ENCODE measurements at places on chromosomes 16 and 17.

- peak; percentile 7 for DNase-seq
Measured at GRCh38 chr17:43871946-43872690, 25.1 kb downstream of the CD300LG start.

GRCh38 chr16:72270531-72270930 lies 98.6 kb upstream of the PMFBP1 start:
- DNase-seq: peak; percentile 46

DNA sequence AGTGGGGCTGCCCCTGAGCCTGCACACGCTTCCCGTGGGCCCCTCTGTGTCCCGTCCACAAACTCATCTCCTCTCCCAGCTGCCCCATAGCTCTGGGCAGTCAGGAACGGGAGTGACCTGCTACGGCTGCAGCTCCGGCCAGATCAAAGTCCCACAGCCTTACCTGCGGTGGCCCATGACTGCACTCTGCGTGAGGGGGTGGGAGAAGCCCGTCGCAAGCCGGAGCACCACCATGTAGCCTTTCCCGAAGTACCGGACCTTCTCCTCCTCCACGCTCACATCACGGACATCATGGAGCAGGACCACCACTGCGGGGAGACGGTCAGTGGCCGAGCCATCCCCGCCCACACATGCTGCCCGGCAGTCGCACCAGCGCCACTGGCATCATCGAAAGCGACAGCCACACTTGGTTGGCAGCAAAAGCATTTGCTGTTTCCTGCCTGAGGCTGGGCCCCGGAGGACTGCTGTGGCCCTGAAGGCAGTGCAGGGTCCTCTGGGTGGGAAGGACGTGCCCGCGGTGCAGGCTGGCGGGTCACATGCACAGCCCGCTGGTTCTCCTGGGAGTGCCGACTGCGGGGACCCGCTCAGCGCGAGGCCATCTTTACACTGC lies 6.2 kb downstream of the CYBC1 start:
- no peak for DNase-seq

DNA sequence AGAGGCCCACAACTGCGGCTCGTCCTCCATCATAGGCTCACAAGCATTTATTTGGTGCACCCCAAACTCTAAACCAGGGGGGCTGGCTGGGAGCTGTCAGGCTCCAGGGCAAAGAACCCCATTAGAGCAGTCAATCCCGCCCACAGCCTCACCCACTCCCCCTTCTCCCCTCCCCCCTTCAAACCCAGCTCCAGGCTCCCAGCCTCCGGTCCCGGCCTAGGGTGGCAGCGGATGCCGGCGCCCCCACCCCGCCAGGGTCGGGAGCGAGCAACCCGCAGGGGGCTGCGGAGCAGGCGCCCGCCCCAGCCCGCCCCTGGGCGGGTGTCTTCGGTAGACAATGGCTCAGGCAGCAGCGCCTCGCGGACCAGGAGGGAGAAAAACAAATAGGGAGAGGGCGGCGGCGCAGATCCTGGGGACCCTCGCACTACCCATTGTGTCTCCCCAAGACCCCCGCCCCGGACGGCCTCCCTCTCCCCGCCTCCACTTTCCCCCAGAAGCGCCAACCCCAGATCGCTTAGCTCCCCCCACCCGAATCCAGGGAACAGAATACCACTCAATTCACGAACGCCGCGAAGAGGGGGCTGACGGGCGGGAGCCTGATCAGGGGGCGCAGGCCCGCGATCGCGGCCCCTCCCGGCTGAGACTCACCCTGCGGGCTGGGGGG lies 572 bp downstream of the FAM171A2 start:
- no peak for DNase-seq

DNA sequence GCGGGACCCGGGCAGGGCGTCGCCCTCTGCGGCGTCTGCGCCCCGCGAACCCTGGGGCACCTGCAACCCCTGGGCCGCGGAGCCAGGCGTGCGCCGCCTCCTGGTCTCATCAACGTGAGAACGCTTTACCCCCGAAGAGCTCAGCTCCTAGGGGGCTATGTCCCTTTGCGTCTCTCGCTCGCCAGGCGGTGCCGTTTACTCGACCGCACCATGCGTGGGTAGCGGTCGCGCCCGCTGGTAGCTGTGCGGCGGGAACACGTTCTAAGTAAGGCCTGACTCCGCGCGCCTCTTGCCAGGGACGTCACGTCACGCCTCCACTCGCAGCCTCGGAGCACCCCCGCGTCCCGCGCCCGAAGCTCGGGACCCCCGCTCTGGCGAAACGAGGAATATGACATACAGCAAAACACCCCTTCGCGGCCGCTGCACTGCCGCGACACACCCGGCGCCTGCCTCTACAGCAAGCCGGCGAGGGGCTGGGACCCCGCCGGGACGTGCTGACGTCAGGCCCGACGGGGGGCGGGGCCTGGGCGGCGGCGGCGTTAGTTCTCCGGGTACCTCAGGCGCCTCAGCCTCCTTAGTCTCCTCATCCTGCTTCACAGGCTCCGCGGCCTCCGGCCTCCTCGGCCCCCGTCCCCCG lies at the start of gene RAB11FIP3:
TSS of gene RAB11FIP3 (plus strand) at position 568 of the 637 bp plus-strand sequence. CDS start 358 bp downstream, outside the sequence.
- peak; percentile 82 for DNase-seq

GRCh38 chr17:21061971-21062526 lies 19.2 kb upstream of the USP22 start:
- DNase-seq: no peak

DNA sequence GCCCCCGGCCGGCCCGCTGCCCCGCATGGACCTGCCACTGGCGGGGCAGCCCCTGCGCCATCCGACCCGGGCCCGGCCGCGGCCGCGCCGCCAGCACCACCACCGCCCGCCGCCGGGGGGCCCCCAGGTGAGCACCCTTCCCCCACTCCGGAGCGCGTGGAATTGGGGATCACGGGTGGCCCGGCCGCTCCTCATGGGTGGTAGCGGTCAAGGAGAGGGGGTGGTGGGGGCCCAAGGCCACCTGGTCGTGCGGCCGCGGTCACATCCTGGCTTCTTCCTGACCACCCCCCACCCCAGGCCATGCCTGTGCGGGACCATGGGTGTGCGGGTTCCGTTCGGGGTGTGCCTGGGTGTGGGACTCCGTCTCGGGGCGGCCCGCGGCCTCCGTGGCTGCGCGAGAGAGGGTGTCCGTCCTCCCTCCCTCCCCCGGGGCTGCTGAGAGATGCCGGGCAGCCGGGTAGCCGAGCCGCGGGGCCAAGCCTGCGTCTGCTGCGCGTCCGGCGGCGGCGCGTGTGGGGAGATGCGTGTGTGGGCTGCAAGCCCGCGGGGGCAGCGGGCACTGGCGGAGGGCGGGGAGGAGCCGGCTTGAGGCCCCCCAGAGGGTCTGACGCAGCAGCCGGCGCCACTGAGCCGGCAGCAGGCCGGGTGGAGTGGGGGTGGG lies 6.8 kb downstream of the ACD start:
- DNase-seq: peak; percentile 39

DNA sequence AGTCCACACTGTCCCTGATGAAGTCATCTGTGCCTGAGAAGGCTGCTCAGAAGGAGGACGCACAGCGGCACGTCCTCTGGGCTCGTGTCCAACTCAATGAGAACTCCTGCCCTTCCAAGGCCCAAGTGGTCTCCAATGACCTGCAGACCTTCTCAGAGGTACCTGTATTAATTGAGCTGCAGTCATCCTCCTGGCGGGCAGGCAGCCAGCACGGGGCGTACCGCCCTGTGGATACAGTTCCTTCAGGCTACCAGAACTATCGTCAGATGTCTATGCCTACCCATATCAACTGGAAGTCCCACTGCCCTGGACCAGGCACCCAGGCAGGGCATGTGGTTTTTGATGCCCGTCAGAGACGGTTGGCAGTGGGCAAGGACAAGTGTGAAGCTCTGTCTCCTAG lies 2.9 kb upstream of the TMEM102 start:
- no peak for DNase-seq

DNA sequence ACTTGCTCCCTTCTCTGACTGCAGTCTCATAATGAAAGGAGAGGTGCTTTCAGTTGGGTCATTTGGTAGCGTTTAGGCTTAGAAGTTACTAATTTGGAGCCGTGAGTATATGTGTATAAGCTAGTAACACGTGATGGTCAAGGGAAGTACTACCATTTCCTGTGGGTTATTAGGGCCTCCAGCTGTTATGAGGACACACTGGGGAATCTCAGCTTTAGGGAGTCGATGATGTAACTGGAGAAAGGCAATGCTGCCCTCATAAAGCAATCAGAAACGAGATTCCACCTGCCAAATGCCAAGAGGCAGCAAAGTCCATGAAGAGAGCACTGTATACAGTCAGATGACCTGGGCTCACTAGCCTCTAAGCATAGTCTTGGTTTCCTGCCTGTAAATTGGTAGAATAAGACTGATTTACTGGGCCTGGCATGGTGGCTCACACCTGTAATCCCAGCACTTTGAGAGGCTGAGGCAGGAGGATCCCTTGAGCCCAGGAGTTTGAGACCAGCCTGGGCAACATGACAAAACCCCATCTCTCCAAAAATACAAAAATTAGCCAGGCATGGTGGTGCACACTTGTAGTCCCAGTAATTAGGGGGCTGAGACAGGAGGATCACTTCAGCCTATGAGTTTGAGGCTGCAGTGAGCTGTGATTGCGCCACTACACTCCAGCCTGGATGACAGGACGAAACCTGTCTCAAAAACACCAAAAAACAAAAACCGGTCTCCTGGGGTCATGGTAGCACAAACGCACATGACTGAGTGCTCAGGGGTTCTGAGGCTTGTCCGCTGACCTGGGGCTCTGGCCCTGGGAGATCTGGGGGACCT lies 53.0 kb downstream of the SF3B3 start:
- DNase-seq: peak; percentile 93

GRCh38 chr17:55341432-55341831 lies 76.7 kb downstream of the HLF start:
- no peak for DNase-seq

GRCh38 chr17:76992891-76993290 lies 124.7 kb downstream of the MGAT5B start:
- DNase-seq: no peak

DNA sequence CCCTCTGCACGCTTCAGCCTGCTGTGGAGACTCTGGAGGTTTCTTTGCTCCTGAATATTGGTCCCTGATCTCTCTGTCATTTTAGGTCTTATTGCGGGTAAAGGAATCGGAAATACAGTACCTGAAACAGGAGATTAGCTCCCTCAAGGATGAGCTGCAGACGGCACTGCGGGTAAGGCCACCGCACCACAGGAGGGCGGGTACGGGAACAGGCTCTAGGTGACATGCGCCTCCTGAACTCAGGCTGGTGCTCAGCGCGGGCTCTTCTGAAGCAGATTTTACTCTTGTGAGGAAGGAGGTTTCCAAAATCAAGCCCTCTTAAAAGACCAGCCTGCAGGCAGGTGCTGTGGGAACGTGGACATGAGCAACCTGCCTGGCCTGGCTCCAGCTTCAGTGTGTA lies 29.8 kb downstream of the PLD6 start:
- no peak for DNase-seq

- DNase-seq: no peak
Measured at GRCh38 chr16:887846-888245, 82.9 kb downstream of the LMF1 start.

- DNase-seq: no peak
Measured at GRCh38 chr16:86022381-86022960, 123.5 kb downstream of the IRF8 start.

GRCh38 chr17:35666967-35667532 lies 64.4 kb upstream of the RASL10B start:
- peak; percentile 9 for DNase-seq

DNA sequence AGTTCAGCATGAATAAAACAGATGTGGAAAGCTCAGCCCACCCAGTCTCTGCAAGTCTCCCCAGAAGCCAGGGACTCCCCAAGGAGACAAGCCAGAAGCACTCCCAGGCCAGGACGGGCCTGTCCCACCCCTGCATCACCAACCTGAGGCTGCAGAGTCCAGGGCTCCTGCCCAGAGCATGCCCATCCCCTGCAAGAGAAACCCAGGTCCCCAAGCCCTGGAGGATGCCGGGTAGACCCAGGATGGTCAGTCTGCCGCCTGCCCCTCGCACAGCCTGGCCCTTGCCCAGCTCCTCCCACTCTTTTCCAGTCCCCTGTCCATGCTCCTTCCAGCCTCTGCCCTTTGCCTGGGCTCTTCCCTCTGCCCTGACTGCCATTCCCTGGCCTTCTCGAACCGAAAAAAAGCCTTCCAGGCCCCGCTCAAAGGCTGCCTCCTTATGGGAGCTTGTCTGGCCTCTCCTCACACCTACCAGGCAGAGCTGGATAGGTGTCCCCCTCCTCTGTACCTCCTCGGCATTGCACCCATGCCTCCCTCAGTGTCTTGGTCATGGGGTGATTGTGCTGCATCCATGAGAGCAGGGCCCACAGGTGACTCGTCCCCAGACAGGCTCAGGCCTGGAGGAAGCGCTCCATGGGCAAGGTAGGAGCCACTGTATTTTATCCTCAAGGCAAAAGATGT lies 44.8 kb downstream of the BEAN1 start:
- no peak for DNase-seq

DNA sequence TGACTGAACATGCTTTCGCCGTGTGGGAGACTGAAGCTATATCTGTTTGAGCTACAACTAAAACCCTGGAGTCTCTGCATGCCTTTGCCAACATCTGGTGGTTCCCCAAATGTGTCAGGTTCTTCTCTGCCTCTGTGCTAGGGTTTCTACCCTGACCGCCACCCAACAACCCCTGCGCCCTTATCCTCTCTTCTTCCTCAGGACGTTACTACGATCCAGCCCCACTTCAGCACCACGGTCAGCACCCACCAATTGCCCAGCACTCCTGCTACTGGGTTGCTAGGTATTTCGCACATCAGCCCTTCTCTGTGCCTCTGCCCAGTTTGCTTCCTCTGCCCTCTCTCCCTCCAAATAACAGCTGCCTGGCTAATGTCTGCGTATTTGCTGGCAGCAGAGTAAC lies 106.3 kb upstream of the HSBP1 start:
- DNase-seq: peak; percentile 70

- no peak for DNase-seq
Measured at GRCh38 chr16:54070789-54071343, 215.7 kb downstream of the IRX3 start.

GRCh38 chr16:3198334-3199072 lies 10.5 kb downstream of the OR1F1 start:
- DNase-seq: no peak

DNA sequence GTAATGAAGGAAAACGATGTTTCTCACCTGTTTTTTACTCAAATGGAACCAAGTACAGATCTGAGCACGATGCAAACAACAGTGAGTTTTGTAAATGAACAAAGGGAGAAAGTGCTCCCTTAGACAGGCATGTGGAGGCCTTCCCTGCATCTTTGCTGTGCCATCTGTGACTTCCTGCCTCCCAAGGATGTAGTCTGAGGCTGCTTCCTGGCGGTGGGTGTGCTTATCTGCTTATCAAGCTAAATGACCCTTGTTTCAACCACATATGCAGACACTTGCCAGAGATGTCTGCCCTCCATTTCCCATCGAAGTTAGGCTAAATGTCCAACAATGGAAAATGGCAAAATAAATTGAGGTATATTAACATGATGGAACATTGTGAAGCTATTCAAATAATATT lies 34.6 kb downstream of the RGS9 start:
- no peak for DNase-seq

All from EH (cell line).